CD4-positive, alpha-beta T cell (primary cell): ENCODE measurements at places on chromosomes 7 and 10. TPM values are rescaled to one million over a fixed set of nuclear protein-coding genes. Genes with fewer than 3 reads are reported as not detected.
A peak's percentile ranks its signal among the peaks of the same experiment; 100 is the strongest.

DNA sequence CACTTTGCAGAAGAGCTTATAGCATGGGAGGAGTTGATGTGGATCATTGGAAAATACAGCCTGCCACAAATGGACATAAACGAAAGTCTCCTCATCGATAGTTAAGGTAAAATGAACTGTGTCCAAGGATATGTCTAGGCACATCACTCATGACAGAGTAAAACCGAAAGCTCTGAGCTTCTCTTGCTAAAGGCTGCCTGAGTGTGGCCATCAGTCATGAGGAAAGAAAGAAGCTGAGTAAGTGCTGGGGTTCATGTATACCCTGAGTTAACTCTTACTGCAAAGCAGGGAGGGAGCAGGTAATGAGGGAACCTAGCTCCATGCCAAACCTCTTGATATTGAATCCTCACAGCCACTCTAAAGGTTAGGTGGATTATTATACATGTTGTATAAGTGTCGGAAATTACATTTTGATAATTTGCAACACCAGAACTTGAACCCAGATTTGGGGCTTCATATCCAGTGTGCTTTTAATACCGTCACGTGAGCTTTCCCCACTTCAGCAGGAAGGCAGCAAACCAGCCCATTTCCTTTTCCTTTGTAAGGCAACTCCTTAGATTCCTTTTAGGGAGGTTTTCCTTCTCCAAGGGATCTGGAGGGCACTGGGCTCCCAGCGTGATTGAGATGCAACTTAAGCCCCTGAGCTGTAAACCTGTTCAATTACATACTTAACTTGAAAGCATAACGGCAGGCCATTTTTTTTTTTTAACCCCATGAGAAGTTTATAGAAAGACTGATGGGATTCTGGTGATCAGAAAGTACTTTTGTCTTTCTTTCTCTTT lies 215.0 kb downstream of the PHF14 start:
- DNase-seq: no peak

Gene ASZ1
- not detected for total RNA-seq

DNA sequence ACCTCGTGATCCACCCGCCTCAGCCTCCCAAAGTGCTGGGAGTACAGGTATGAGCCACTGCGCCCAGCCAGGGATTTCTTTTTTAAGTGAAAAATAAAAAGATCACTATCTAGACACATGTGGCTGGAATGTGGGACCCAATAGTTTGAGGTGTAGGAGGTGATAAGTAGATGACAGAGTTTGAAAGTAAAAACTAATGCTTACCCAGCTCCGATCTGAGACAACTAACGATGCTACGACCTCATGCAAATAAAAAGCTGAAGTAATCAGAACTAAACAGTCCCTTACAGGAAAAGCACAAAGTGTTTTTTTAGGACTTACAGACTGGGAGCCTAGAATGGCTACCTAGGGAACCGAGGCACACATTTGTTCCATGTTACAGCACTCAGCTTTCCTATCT lies 23.0 kb downstream of the PCGF6 start:
- no peak for DNase-seq

DNA sequence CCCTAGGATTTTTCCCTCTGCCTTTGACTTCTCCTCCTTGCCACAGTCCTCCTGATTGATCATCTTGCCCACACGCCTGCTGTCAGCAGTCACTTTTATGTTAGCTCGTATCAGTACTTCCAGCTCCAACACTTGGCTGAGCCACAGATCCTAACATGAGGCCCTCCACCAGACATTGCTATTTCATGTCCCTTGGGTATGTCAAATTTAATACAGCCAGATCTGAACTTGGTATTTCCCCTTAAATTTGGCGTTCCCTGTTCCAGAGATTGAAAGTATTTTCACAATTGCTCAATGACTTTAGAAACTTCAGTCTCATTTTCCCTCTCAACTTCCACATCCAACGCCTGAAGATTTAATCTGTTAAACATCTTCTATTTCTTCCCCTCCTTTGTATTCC lies 140.4 kb downstream of the RNLS start:
- no peak for DNase-seq

GRCh38 chr10:99303899-99304861 lies 25.0 kb upstream of the CNNM1 start:
- DNase-seq: no peak

- DNase-seq: peak; percentile 39
Measured at GRCh38 chr10:103429647-103430046, 22.5 kb downstream of the CALHM2 start.

GRCh38 chr10:22321924-22322640 lies 1.2 kb downstream of the BMI1 start:
- DNase-seq: no peak

DNA sequence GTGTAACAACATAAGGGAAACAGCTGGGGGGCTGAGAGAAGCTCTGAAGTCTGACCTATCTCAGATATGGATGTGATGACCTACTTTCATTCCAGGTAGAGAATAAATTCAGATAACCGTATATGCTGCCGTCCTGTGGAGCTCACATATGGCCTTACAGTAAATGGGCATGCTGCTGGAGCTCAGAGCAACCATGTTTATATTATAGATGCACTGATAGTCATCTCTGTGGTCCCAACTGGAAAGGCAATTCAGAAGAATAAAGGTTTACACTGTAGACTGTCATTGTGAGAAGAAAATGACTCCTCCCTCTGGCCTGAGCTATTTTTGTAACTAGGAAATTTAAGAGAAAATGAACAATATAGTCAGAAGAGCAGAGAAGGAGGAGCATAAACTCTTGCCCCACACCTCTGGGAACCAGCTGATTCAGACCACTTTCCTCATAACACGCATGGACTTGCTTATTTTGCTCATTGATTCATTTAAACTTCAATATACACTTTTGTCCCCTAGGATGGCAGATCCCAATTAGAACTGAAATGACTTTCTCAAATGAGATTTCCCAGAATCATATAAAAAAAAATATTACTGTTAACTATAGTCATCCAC lies 69.9 kb upstream of the NXPH1 start:
- no peak for DNase-seq

GRCh38 chr7:143479055-143479766 lies 1.5 kb downstream of the TAS2R41 start:
- no peak for DNase-seq

Gene MRLN
- 0.56 TPM for total RNA-seq

Gene CLEC2L
- total RNA-seq: not detected

Gene CFAP43
- not detected for total RNA-seq

DNA sequence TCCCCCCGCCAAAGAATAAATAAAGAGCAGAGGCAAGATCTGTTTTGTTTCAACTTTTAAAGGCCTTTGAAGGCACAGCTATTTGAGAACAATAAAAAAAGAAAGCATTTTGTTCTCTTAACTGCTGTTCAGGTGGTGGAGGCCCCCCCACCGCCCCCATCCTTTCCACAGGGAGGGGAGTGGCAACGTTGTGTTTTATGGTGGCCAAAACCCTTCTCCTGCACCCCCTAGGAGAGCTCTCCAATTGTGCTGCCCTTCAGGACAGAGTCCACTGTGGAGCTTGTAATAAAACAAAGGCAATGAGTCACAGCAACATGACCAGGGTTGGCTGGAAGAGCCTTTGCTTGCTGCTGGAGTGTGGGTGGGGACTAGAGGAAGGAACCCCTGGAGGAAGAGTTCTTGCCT lies 987.9 kb downstream of the KCNMA1 start:
- DNase-seq: no peak

DNA sequence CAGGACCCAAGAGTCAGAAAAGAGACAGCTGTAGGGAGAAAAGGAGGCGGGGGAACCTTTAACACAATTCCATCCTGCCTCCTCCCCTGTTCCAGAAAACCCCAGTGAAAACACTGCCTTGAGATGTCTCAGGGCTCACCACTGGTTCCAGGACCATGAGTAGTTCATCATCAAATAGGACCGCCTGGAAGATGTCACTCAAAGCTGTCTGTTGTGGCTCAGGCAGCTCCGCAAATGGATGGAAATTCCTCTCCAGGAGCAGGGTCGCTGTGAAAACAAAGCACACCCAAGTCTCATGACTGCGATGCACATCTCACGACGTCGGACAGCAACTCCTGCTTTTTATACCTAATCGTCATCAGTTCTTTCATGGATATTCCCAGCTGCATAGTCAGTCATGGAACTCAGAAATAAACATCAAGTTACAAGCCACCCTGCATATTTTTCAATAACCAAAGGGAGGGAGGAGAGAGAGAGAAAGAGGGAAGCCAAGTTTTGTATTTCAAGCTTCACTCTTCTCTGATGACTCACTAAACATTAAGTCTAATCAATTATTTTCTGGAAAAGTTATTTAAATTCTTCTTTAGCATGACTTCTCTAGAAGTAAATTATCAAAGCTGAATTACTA lies 49.2 kb downstream of the GSDME start:
- DNase-seq: no peak

Gene CALN1
- 0.06 TPM for total RNA-seq

- DNase-seq: no peak
Measured at GRCh38 chr7:129947701-129948100, 5.1 kb downstream of the UBE2H start.

- DNase-seq: no peak
Measured at GRCh38 chr7:83738291-83738835, 89.4 kb upstream of the SEMA3E start.

DNA sequence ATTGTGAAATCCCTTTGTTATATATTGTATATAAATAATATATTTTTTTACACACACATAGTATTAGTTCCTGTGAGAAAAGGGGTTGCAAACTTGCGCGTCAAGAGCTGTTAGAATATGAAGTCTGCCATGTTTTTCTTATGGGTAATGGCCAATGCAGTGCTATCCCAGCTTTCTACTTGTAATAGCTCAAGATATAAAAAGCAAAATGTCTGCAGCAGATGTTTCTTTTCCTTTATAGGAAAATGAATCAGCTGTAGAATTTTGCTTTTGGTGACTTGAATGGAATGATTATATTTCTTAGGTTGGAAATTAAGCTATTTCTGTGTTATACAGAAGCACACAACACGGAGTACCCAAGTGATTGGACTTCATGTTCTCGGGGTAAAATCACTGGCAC lies 53.3 kb upstream of the TMEM236 start:
- DNase-seq: no peak

- DNase-seq: no peak
Measured at GRCh38 chr10:117312430-117312829, 62.8 kb downstream of the PDZD8 start.

DNA sequence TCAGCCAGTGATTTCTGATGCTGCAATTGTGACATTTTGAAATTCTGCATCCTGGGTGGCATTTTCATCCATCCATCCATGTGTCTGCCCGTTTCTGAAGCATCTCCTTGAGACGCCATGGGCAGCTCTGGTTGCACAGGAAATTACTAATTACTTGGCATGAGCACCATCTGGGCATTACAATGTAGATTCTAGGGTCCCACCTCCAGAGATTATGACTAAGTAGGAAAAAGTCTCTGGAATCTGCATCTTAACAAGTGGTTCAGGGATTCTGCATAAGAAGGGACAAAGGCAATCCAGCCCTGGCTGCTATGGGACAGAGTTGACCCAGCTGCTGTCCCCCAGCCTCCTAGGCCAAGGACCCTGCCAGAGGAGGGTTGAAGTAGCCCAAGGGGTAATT lies 65.3 kb downstream of the CUZD1 start:
- no peak for DNase-seq

- peak; percentile 45 for DNase-seq
Measured at GRCh38 chr10:90751107-90751997, 106.5 kb downstream of the HTR7 start.

DNA sequence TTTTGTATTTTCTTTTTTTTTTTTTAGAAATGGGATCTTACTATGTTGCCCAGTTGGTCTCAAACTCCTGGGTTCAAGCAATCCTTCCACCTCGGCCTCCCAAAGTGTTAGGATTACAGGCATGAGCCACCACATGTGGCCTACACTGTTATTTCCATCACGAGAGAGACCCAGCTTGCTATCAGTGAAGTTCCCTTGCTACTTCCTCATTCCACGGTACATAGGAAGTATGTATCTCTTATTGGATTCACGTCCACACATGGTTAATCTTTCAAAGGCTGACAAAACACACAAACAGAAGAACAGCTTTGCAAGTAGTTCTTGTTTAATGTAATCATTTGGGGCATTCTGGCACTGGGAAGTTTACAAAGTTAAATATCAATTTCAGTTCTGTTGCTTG lies 50.9 kb downstream of the DCLRE1A start:
- no peak for DNase-seq

Gene OR2A5
- not detected for total RNA-seq

DNA sequence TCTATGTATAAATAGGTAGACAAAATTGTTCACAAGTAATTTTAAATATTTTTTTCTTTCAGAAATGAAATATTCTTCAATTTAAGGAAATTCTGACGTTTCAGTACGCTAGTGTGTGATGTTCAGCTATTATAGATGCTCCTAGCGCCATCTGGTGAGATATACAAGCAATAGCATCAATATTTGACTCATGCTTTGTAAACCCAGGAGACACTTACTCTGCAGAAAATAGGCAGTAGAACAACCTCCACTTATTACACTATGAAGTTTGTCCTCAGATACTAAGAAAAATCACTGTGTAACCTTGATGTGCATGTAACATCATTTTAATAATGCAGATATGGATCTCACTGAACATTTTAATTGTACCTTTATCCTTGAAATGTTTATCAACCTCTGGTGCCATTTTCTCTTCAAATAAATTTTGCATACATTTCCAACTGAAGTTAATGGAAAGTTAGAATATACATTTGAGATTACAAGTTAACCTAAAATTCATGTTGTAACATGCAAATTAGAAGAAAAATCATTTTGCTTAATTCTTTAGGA lies 151.5 kb upstream of the FAM3C start:
- DNase-seq: no peak

Gene IFIT1
- 6.2 TPM for total RNA-seq

Gene KIAA1549
- not detected for total RNA-seq

Gene LARP4B
- total RNA-seq: 33.1 TPM

- no peak for DNase-seq
Measured at GRCh38 chr7:149806726-149807125, 31.4 kb upstream of the ZNF862 start.

DNA sequence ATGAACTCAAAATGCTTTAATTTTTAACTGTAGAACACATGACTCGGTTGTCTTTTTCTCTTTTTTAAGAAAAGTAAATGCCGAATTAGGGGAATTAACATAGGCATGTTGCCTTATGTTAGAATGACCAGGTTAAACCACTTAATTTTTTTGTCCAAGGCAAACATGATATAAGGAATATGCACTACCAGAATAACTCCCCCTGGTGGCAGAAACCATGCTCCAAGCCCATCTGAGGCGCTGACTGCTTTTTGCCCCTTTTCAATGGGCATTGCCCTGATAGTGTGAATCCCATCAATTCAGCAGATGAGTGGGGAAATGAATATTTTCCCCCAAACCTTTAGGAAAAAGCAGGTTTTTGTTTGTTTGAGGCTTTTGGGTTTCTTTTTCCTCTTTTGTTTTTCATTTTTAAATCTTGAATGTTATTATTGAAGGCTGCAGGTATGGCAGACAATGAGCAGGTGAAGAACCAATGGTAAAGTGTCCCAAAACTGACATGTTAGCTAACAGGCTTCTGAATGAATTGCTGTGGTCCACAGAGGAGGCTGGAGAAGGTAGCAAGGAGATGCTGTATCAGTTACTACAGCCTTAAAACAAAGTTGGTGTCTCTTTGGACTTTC lies 284.3 kb downstream of the SORCS3 start:
- DNase-seq: peak; percentile 40

Gene ASAH2
- 2.1 TPM for total RNA-seq

Gene HECW1
- not detected for total RNA-seq

Gene SPDYE2
- total RNA-seq: 0.33 TPM
